Neural crest cell (in vitro differentiated cells): ENCODE measurements at places on chromosomes 11 and 22. TPM values are rescaled to one million over a fixed set of nuclear protein-coding genes. Genes with fewer than 3 reads are reported as not detected.

GRCh38 chr11:3207526-3208189 lies 11.0 kb downstream of the MRGPRG start:
- H3K27ac ChIP-seq, result no peak overlapping the region
- DNase-seq, result no peak
- H3K4me3 ChIP-seq, result no peak overlapping the region
- no peaks in the 10 kb centered on the region for H3K4me1 ChIP-seq
- peaks cover 30% of the 10 kb centered on the region for H3K27me3 ChIP-seq

- DNase-seq, result no peak
- H3K4me3 ChIP-seq, result no peak overlapping the region
Measured at GRCh38 chr11:100105255-100105981, 581.7 kb upstream of the ARHGAP42 start.

DNA sequence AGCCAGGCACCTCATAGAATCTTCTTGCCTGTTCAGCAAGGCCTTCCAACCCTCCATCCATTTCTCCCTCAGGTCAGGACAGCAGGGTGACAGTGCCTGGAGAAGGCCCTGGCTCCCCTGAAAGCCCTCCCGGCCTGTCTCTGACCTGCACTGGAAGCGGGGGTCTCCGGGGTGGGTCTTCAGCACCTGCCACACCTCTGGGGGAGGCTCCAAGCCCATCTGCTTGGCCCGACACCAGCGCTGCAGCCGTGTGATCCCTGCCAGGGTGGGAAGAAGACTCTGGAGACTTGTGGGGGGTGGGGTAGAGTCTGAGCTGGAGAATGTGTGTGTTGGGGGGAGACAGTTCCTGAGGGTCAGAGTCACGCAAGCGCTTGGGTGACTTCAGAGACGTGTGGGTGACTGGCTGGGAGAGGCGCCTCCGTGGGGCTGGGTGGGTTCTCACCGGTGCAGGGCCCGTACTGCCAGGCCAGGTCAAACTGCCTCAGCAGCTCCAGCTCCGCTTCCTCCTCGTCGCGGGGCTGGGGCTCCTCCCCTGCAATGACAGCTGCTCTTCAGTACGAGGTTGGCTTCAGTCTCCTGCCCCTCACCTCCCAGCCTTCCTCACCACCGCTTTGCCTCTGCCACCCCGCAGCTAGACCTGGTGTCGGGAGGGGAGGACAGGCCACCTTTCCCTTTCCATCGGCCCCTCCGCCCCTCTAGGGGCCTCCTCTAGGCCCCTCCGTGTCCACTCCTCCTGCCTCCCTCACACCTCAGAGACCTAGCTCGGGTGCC lies 615 bp downstream of the POLD4 start:
- DNase-seq, result no peak
- H3K4me1 ChIP-seq, result peaks cover 35% of the 10 kb centered on the region
- no peaks in the 10 kb centered on the region for H3K36me3 ChIP-seq
- H3K27me3 ChIP-seq, result no peaks in the 10 kb centered on the region

DNA sequence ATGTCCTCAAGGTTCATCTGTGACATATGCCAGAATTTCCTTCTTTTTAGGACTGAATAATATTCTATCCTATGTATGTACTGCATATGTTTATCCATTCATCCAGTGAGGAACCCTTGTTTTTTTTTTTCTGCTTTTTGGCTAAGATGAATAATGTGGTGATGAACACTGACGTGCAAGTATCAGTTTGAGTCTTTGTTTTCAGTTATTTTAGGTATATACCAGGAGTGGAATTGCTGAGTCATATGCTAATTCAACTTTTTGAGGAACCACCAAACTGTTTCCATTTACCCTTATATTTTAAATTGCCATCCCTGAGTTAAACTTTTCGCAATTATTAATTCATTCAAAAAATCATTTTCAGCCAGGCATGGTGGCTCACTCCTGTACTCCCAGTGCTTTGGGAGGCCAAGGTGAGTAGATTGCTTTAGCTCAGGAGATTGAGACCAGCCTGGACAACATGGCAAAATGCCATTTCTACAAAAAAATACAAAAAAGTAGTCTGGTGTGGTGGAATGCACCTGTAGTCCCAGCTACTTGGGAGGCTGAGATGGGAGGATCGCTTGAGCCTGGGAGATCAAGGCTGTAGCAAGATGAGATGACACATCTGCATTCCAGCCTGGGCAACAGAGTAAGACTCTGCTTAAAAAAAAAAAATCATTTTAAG lies 64.2 kb downstream of the MICAL2 start:
- no peak overlapping the region for H3K27ac ChIP-seq
- H3K36me3 ChIP-seq, result no peaks in the 10 kb centered on the region
- H3K27me3 ChIP-seq, result no peaks in the 10 kb centered on the region
- H3K4me1 ChIP-seq, result no peaks in the 10 kb centered on the region
- DNase-seq, result no peak

PARVG gene
- total RNA-seq, result 0.14 and 0.23 TPM in 2 replicates

- H3K4me1 ChIP-seq, result peaks cover 21% of the 10 kb centered on the region
- peak overlapping the region; percentile 34 for H3K4me3 ChIP-seq
- no peaks in the 10 kb centered on the region for H3K36me3 ChIP-seq
- H3K27me3 ChIP-seq, result peaks cover 16% of the 10 kb centered on the region
Measured at GRCh38 chr22:49633010-49633324, 194.7 kb downstream of the BRD1 start.

DNA sequence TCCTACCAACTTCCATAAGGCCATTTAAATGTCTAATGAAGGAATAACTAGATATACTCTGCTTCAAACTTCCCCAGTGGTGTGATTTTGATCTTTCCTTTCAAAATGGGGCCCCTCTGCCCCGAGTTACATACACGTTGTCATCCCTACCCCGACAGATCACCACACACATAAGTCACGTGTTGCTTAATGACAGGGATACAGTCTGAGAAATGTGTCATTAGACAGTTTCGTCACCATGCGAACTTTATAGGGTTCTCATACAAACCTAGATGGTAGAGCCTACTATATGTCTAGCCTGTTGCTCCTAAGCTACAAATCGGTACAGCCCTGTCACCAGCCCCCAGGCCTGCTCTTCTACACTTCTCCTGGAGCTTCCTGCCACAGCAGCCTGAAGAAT lies 49.8 kb upstream of the SCUBE2 start:
- H3K27me3 ChIP-seq, result no peaks in the 10 kb centered on the region
- DNase-seq, result no peak
- no peaks in the 10 kb centered on the region for H3K4me1 ChIP-seq

ARL2 gene
- total RNA-seq, result 112 and 117 TPM in 2 replicates

DNA sequence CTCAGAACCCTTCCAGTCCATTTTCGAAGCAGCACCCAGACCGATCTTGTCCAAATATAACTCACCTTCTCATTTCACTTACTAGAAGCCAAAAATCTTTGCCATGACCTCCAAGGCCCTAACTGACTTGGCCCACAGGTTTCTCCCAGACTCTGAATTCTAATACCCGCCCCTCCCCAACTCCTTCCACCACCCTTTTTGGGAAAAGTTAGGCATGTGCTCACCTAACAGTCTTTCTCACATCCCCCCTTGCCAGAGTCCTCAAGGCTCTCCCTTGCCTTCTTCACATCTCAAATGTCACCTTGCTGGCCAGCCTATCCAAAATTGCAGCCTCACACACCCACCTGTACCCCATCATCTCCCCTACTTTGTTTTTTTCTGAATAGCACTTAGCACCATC lies 369.3 kb downstream of the NXPE2 start:
- no peaks in the 10 kb centered on the region for H3K36me3 ChIP-seq
- peaks cover 19% of the 10 kb centered on the region for H3K27me3 ChIP-seq
- no peak for DNase-seq
- H3K4me1 ChIP-seq, result peaks cover 27% of the 10 kb centered on the region

MYEOV gene
- total RNA-seq, result 0.16 and 0.35 TPM in 2 replicates

DNA sequence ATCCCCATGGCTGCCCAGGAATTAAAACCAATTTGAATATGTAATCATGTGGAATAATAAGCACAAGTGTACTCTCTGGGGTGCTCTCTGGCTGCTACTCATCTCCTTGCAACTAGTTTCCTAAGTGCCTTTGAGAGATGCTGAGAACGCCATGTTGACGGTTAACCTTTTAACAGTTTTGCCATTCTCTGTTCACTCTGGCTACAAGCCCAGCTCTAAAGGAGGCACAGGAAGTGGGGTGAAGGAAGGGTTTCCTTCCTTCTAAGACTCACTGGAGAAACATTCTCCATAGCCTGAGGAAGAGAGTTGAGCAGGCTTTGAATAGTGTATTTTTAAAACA lies 122.0 kb upstream of the ZC3H12C start:
- no peak overlapping the region for H3K4me3 ChIP-seq
- peaks cover 27% of the 10 kb centered on the region for H3K4me1 ChIP-seq
- H3K27ac ChIP-seq, result no peak overlapping the region
- H3K36me3 ChIP-seq, result no peaks in the 10 kb centered on the region
